NCI-H1417 treated with DMSO at 0.1 percent for 48 hours (cell line): ENCODE measurements at places on chromosomes 5 and 9.

- DNase-seq = peak; percentile 57
Measured at GRCh38 chr5:38557308-38557710, 863 bp upstream of the LIFR start.

DNA sequence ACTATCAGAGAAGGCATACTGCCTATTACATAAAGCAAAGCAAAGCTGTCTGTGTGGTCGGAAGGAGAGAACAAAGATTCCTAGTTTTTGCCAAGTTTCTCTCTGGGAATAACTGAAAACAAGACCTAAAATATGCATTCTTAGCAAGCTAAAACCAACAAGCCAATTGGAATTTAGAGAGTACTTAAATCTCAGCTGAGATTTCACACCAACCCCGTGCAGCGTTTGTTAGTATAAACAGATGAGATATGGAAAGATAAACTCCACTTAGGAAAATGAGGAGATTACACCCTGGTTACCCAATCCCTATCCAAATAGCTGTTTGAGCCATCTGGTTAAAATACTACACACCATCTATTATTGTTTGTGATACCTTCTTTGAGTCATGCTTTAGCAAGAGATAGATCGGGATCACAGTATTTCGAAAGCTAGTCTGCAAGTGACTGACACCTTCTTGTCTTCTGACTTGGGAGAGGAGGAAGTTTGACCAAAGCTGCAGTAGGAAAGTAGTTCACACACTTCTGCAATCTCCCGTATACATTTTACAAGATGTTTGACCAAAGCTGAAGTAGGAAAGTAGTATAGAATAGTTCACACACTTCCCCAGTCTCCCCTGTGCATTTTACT, 18.2 kb downstream of the FAF2 start:
- DNase-seq = no peak

DNA sequence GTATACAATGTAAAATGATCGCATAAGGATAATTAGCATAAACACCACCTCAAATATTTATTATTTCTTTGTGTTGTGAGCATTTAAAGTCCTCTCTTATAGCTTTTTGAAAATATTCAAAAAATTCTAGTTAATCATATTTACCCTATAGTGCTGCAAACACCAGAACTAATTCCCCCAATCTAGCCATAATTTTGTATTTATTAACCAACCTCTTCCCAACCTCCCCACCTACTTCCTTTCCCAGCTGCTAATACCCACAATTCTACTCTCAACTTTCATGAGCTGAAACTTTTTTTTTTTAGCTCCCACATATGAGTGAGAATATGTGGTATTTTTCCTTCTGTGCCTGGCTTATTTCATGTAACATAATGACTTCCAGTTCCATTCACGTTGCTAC, 317.8 kb upstream of the ATP10B start:
- no peak for DNase-seq

DNA sequence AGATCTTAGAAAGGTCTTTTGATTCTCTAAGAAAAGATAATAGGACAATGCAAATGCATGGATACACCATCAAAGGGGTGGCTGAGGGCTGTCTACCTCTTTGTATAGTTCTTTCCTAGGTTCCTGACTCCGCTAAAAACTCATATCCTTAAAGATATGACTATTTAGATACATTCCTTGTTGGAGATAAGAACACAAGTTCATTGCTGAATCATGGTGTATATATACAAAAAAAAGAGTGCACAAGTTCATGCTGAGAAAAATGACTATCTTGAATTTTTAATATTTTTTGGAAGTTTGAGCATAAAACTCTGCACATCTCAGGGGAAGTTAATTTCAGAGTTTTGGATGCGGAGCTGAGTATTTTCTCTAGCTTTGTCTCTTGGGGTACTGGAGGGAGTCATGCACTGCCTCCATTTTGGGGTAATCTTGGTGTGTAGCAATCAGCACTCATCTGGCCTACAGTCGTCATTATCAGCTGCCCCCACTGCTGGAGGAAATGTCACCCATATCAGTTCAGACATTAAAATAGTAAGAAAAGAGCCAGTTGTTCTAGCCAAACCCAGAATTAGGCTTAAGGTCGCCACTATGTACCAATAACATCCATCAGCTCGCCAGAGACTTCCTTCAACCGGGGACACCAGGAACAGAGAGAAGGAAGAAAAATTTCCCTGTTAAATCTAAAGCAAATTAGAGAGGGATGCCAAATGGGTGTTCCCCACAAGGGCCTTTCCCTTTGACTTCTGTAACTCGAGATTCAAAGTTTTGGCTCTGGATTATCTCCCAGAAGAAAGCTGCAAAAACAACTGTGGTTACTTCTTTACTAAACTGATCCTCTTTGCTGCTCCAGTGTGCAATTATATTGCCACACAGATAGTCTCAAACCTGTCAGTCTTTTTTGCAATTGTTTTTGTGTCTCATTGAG, 49.0 kb downstream of the PTTG1 start:
- DNase-seq = no peak

DNA sequence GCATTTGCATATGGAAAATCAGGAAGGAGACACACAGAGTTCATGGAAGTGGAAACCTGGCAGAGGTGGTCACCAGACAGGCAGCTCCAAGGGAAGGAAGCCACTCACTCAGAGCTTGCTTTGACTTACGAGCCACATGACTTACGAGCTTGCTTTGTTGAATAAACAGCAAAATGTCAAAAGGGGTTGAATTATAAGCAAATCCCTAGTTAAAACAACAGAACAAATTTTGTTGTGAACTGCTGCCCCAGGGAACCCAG, 164.3 kb downstream of the SYK start:
- no peak for DNase-seq

- DNase-seq = no peak
Measured at GRCh38 chr5:146588331-146589027, 72.5 kb upstream of the GPR151 start.

- no peak for DNase-seq
Measured at GRCh38 chr5:16455668-16456067, 9.9 kb downstream of the ZNF622 start.

DNA sequence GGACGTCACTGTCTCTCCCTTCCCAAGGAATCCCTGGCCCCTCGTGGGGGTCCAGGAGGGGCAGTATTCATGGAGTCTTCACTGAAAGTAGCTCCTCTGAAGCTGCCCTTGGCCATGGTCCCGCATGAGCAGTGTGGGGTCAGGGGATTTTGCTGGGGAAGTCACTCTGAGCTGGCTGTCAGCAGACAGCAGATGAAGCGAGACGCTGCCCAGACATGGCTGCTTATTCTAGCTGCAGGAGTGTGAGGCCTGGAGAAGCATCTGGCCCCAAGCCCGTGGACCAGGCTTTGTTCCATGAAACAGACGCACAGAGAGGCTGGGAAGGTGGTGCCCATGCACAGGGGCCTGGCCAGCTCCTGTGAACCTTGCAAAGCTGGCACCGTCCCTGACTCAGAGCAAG, 21.5 kb upstream of the ASS1 start:
- DNase-seq = no peak

DNA sequence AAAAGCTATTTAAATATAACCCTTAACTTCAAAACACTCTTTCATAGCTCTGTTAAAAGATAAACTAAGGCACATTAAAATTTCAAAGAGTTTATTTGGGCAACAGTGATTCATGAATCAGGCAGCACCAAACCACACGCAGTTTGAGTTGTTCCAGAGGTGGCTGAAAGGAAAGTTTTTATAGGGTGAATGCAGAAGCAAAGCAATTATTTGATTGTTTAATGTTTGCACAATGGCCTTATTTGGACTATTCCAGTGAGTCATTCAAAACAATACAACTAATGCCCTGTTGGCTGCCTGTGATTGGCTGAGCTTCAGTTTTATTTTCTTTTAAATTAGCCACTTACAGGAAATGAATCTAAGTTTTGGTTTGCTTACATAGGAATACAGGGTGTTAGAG, 125.3 kb downstream of the CEP120 start:
- DNase-seq = no peak
